Fibroblast of villous mesenchyme (primary cell): ENCODE measurements at places on chromosomes 5 and 9. TPM values are rescaled to one million over a fixed set of nuclear protein-coding genes. Genes with fewer than 3 reads are reported as not detected.

CDKN2B-AS1 gene
- 5.2 and 9.5 TPM in 2 replicates for total RNA-seq

PCDHB3 gene
- total RNA-seq, result 0.32 and 0.43 TPM in 2 replicates

IFNK gene
- total RNA-seq, result not detected in 2 replicates

SKP2 gene
- total RNA-seq, result 36.7 and 142 TPM in 2 replicates

MVB12B gene
- total RNA-seq, result 3.5 and 4.8 TPM in 2 replicates

FGF10 gene
- total RNA-seq, result not detected in 2 replicates

SLC36A1 gene
- 10.4 and 12.2 TPM in 2 replicates for total RNA-seq

HMHB1 gene
- total RNA-seq, result not detected in 2 replicates

CDC20B gene
- not detected in 2 replicates for total RNA-seq

CD274 gene
- 10.3 and 12.1 TPM in 2 replicates for total RNA-seq

ZNF354C gene
- 6.8 and 9.1 TPM in 2 replicates for total RNA-seq

SLC36A3 gene
- total RNA-seq, result not detected in 2 replicates

HAVCR2 gene
- total RNA-seq, result not detected in 2 replicates

AFAP1L1 gene
- 10.8 and 11.9 TPM in 2 replicates for total RNA-seq

PRELID2 gene
- 23.2 and 35.0 TPM in 2 replicates for total RNA-seq

SNCB gene
- not detected in 2 replicates for total RNA-seq

SUSD3 gene
- 3.2 and 12.1 TPM in 2 replicates for total RNA-seq

ECM2 gene
- total RNA-seq, result 2.3 and 2.6 TPM in 2 replicates

IFNA2 gene
- total RNA-seq, result not detected in 2 replicates

CAPSL gene
- total RNA-seq, result 0.43 TPM in 1 of 2 replicates, not detected in the other

GLRA1 gene
- not detected in 2 replicates for total RNA-seq
